ENCODE measurements at places on chromosomes 7 and 10.

DNA sequence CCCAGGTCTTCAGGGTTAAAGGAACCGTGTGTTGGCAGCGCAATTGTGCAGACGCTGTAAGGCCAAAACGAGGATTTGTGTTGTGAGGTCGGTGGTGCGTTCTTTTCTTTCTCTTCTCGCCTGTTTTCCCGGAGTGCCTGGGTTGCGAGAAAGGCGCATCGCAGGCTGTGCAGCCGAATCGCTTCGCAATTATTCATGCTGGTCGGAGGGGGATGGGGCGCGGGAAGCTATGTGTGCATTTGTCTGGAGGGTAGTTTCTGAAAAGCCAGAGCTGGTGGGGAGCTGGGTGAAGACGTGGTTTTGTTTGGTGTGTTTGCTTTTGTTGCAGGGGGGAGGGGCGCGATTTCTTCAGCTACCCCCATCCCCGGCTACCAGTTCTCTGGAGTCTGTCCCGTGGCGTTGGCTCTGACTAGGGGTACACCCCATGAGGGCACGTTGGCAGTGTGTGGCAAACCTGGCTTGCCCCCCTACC, 2.1 kb downstream of the MXI1 start:
- peak; percentile 71 for DNase-seq

DNA sequence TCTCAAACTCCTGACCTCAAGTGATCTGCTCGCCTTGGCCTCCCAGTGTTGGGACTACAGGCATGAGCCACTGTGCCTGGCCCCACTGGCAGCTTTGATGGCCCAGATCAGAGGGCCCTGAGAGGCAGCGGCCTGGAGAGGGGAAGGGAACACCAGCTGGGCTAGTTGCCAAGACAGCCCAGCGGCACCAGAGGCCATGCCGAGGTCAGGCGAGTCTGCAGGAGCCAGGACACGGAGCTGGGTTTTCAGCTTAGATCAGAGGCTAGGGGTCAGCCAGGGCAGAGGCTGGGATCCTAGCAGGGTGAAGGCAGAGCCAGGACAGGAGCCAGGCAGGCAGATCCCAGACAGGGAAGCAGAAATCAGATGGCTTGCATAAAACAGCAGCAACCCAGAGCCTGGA, 92.9 kb downstream of the MYL10 start:
- no peak for DNase-seq

DNA sequence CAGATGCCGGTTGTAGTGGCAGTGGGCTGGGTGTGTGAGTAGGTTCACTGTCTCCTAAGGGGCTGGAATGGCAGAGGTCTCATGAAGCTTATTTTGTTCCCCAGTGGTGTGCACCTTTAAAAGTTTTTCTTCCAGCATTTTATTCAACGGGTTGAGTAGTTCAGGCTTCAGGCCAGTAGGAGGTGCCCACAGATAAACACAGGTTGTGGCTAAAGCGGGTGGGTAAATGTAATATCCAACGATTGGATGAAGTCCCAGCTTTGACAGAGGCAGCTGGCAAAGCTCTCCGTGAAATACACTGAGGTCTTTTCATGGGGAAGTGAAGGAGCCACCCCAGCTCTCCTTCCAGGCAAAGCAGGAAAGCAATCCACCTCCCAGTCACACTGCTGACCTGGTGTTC, 339.8 kb upstream of the LRRTM3 start:
- no peak for DNase-seq

DNA sequence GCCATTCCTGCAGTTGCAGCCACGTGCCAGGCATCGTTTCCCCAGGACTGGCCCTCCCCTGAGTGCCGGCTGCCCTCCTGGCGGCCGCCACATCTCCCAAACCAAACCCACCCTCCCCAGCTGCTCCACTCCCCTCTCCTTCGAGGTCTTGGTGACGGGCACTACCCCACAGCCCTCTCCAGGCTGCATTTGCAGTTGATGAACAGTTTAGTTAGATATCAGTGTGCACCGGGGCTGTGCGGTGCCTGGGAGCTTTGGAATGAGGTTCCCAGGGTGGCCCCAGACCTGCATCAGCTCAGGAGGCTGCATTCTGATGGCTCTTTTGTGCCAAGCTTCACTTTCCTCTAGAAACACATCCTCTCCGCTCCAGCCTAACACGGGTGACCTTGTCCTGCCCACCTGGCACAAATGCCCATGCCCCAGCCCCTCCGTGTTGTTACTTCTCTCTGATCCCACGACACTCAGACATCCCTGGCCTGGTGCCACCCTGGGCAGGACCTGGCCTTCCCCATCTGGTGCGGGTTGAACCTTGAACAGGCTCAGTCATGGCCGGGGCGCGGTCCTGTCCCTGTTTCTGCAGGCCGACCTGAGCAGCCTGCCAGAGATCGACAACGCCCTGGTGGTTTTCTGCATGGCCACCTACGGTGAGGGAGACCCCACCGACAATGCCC, 14.5 kb downstream of the TMEM120A start:
- DNase-seq, result no peak

DNA sequence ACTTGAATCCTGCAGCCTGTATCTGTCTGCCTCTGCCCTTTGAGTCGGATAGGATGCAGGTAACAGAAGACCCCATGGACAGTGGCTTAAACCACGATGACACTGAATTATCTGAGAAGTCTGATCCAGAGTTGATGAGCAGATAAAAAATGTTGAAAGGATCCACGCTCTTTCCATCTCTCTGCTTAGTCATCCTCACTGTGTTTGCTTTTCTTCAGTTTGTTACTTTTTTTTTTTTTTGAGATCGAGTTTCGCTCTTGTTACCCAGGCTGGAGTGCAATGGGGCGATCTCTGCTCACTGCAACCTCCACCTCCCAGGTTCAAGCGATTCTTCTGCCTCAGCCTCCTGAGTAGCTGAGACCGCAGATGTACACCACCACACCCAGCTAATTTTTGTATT, 36.9 kb upstream of the GOLGA7B start:
- DNase-seq, result no peak

DNA sequence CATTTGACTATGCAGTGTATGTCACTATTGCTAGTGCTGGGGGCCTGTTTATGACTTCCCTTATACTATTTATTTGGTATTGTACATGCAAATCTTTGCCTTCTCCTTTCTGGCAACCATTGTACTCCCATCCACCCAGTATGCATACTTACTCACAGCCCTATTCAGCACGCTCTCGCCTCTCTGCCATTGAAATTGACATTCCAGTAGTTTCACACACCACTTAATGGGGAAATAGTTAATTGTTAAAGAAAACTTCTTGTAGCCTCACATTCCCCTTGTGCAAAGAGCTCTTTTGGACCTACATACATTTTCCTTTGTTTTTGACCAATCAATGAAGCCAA, 9.9 kb downstream of the CLDN12 start:
- DNase-seq, result no peak

GRCh38 chr10:44937196-44938005, 22.2 kb upstream of the RASSF4 start:
- DNase-seq, result no peak

DNA sequence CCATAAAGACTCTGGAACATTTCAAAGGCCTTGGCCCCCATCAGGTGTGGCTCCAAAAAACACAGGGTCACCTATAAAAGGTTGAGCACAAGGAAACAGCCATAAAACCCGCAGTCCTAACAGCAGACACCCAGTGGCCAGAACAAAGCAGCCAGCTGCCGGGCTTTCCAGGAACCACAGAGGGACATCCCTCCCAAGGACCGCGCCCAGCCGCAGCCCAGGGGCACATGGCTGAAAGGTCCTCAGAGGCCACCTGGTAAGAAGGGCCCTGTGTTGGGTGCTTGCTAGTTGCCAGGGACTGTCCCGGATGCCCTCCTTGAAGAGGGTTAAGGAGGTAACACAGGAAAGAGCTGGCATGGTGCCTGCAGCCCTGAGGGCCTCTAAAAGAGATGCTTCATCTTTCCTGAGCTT, 32.7 kb downstream of the KCNMA1 start:
- no peak for DNase-seq

DNA sequence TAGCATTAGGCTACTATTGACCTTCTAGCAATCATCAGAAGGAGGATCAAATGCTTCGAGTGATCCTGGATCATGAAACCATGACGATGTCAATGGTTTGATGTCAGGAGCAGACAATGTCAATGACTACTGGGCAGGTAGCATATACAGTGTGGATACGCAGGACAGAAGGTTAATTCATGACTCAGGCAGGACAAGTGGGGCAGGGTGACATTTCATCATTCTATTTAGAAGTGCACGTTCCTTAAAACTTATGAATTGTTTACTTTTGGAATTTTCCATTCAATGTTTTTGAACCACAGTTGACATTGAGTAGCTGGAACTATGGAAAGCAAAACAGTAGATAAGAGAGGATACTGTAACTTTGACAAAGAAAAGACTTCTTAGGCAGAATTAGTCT, 140.8 kb downstream of the TSPAN12 start:
- no peak for DNase-seq

GRCh38 chr7:141158561-141158960, 84.7 kb downstream of the TMEM178B start:
- peak; percentile 26 for DNase-seq

GRCh38 chr7:32248522-32248921, 178.3 kb upstream of the PDE1C start:
- no peak for DNase-seq

DNA sequence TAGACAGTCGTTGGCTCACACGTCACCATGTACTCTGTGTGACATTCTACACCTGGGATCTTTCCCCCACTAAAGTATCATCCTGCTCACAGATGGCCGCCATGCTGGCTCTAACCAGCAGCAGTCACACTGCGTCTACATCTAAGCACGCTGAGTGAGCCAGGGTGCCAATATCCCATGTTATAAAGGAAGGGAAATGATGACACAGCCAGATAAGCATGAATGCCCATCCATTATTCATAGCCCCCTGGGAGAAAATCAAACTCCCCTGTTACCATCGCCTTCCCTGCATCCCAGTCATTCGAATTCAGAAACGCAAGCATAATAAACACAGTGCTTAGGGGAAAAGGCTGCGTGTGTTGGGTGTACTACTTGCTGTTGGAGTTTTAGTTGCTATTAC, 698.2 kb upstream of the AUTS2 start:
- DNase-seq, result no peak

- no peak for DNase-seq
Observed at GRCh38 chr10:86685416-86685815, 17.1 kb downstream of the LDB3 start.

GRCh38 chr7:116089293-116089692, 58.7 kb upstream of the TFEC start:
- no peak for DNase-seq

DNA sequence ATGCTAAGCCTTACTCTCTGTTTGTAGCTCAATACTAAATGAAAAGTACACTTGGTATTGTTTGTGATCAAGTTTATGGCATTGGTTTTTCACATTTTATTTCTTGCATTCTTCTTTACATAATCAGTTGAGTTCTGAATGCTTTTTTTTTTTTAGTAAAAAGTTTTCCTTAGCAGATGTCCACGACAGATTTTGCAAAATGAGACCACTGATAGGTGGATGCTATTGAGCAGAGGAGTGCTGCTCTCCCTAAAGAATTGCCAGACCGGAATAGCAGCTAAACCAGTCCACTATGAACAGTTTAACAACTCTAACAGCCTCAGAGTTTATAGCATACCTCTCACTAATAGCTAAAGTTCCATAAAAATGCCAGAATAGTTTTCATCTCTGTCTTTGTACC, 225.1 kb upstream of the CACNA2D1 start:
- no peak for DNase-seq

DNA sequence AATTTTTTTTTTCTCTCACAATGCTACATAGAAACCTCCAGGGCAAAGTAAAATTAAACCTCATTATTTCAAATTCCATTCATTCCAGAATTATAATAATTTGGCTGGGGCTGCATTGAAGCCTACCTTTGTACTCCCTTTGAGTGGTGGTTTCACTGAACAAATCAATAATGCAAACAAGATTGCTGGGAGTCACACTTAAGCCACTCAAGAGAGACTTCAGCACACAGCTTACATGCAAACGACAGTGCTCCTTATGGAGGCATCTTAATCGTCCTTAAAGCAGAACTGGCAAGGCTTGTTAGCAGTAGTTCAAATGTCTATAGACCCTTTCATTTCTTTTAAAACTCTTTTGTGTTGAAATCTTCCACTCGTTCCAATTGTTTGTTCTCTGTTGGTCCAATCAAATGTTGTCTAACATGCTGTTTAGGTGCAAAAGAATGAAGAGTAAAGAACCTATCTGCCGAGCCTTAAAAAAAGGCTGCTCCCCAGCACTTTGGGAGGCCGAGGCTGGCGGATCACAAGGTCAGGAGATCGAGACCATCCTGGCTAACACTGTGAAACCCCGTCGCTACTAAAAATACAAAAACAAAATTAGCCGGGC, 294.9 kb downstream of the FGFR2 start:
- no peak for DNase-seq

DNA sequence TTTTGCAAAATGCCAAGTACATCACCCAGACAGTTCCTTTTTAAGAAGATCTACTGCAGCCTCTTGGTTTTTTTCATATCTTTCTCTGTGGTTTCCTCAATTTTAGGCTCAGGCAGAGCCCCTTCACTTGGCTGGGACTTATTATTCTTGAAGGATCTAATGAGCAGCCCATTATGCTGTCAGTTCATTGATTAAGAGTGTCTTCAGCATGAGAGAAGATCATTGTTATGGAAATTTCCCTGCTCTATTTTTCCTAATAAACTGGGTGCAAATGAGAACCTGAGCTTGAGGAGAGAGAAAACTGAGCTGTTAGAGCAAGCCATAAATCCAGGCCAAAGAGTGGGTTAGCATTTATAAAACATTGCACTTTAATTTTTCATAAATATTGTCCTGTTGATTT, 146.5 kb downstream of the SEC23IP start:
- no peak for DNase-seq

DNA sequence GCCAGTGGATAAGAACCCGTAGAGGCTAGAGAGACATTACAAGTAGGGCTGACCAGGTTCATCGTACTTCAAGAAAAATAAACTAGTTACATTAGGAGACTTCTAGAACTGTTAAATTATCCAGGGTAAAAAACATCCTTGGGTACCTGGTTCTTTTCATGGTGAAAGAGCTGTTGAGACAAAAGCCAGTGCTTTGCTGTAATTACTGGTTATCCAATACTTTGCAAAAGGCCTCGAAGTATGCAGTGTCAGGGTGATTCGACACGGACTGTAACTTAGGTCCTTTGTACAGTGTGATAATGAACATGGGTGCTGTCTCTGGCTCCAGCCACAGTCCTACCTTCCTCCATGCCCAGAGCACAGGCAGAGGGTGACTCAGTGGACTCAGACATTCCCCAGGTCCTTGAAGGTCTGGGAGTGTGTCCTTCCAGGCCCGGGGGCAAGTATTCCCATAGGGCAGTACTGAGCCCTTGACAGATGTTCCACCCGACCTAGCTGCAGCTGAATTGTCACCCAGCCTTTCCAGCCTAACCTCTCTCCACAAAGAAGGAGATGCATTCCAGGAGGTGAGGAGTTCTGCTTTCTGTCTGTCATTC, 123.6 kb upstream of the TMEM72 start:
- no peak for DNase-seq
